Activated T-cell treated with anti-CD3 and anti-CD28 coated beads for 1 hour (primary cell): ENCODE measurements at places on chromosomes 7 and 10.

DNA sequence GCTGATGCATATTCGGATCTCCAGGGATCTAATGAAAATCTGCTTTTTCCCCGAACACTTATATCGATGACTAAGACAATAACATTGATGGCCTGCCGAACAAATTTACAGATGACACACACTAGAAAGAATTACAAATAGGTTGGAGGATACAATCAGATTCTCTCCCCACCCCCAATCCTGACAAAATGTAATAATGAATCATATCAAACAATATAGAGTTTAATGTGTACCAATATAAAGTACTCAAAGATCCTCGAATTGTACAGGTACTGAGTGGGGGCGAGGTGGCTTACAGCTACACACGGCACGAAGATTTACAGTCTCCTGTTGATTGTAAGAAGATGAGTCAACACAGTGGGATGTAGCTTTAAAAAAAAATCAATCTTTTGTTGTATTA lies 182.7 kb upstream of the MKLN1 start:
- DNase-seq = no peak

GRCh38 chr7:1679966-1680730 lies 10.1 kb downstream of the ELFN1 start:
- DNase-seq = no peak

DNA sequence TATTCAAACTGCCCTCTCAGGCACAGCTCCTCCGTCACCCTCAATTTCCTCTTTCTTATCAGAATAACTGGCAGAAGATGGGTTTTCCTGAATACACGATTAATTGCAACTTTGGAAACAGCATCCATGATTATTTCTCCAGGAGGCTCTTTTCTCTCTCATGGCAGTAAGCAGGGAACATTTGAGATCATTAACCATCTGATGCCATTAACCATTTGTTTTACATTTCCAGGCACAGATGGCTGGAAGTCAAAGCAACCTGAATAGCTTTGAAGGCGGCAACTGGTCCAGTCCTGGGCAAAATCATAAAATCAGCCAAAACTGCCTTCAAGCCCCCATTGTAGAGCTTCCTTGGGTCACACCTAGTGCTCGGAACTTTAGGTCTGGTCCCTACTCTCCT lies 289.5 kb upstream of the AOAH start:
- DNase-seq = no peak

DNA sequence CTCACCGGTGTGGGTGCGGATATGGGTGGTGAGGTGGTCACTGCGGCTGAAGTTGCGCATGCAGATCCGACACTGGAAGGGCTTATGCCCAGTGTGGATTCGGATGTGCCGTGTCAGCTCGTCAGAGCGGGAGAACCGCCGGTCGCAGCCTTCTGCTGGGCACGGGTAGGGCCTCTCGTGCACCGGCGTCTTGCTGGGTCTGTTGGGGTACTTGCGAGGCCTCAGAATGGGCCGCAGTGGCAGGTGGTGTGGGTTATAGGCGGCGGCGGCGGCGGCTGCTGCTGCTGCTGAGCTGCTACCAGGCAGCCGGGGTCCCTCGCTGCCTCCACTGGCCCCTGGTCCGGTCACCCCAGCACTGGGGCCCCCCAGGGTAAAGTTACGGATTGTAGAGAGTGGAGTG lies 2.7 kb downstream of the EGR2 start:
- peak; percentile 30 for DNase-seq

GRCh38 chr7:27693794-27694193 lies 31.1 kb upstream of the HIBADH start:
- no peak for DNase-seq

GRCh38 chr7:157065046-157065445 lies 54.6 kb upstream of the MNX1 start:
- DNase-seq = no peak

GRCh38 chr10:122128357-122128756 lies 139.4 kb downstream of the TACC2 start:
- DNase-seq = no peak

DNA sequence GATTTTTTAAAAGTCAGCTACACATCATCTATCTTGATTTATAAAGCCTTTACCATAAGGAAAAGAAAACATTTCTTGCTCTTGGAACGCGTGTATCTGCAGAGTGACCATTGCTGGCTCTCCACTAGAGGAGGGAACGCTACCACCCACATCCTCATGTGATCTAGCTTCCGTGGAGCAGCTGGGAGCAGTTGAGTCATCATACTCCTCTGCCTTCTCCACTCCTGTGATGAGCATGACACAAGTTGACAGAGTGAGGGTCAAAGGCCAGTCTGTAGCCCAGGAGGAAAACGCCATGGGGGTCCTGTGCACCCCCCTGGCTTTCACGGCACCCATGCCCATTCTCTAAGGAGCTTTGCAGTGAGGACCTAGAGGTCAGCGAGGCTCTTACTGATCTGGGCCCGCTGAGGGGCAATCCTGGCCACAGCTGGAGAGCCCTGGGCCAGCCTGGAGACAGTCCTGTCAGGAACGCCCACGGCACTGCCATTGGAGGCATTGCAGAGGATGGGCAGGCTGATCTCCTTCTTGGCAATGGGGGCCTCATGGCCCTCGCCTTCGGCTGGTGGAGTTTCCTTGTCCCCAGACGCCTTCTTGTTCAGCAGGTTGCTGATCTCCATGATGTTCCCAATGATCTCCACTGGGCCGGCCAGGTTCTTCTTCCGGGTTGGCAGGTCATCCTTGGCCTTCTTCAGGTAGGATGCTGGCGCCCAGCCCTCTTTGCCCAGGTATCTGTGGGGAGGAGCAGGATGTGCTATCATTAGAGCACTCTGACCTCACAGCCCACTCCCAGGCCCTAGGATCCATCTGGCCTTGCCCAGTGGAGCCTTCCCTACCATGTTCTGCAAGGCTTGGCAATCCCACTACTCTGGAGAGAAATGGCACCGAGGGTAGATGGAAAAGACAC lies 119.2 kb downstream of the NEURL1 start:
- DNase-seq = no peak

DNA sequence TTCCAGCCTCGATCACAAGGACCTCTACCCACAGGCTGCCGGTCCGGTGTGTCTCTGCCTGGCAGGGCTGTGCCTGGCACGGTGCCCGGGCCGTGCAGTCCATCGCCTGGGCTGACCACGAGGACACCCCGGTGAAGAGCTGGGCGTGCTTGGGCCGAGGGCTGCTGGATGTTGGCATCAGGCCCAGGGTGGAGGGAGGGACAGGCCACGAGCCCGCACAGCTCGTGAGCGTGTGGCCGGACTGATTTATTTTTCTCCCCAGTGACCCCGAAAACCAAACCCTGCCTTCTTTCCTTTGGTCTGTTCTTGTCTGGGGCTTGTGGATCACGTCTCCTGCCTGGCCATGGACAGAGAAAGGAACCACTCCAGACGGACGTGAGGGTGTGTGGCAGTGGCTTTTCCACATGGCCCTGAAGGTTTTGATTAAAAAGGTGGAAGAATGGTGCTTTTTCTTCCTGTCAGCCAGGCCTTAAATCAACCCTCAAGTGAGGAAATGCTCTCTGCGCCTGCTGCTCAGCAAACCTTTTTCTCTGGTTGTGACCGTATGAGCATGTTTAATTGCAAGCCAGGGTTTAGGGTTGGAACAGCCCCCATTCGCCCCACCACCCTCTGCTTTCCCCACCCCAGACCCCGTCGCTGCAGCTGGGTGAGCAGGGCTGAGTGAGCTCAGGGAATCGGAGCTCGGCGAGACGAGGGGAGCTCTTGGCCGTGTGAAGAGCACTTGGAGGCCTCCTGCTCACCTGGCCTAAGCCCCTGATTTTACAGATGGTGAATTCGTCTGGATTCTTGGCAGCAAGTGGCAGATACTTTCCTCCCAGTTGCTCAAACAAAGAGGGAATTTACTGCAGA lies 130.1 kb downstream of the RGS10 start:
- no peak for DNase-seq
